NCI-H526 (cell line): ENCODE measurements at places on chromosomes 3 and 15.

- DNase-seq, result no peak
Measured at GRCh38 chr3:65583188-65583587, 455.5 kb downstream of the MAGI1 start.

- DNase-seq, result no peak
Measured at GRCh38 chr3:15948388-15948787, 150.6 kb upstream of the ANKRD28 start.

DNA sequence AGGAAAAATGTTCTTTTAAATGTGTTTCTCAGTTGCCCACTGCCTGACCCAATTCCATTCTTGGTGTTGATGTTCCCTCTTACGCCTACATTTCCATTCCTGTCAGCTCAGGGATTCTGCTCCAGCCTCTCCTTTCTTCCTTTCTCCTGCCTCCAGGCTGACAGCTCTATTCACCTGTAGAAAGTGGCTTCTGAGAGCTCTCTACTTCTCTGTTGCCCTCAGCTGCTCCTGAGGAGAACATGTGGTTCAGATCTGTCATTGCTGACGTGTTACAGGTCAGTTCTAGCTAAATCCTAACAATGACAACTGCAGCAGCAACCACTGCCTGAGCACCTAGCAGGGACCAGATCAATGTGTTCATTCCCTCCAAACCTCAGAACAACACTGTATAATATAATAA lies 144.9 kb upstream of the PLAAT1 start:
- DNase-seq, result no peak

DNA sequence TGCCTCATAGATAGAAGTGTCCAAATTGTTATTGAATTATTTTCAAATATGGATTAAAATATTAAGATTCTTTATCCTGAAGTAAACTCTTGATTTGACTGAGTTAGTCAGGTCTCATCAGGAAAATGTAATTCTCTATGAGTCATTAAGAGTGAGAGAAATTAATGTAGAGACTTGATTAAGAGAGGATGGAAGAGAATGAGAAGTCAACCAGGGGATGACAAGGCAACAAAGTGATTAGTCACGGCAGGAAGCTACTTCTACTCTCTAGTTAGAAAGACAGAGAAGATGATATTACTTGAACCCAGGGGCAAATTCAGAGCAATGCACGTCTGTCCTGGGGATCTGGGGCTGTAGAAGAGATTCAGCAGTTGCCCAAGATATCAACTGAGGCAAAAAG lies 202.5 kb downstream of the LSAMP start:
- DNase-seq, result no peak

DNA sequence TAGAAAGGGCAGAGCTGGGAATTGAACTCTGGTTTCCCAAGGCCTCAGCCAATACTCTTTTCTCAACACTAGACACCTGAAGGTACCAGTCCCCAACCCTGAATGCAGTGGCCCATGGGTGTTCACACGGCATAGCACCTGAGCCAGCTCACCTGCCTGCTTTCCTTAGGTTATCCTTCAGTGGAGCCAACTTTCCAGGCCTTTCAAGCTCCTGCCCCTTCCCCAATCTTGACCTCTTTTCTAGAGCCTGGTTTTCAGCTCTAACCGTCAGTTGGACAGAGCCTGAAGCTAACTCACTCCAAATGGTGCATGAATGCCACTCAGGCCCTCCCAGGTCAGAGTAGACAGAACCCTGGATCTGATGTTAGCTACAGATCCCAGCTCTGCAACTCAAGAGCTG lies 66.1 kb upstream of the ITGA11 start:
- no peak for DNase-seq

GRCh38 chr3:98449606-98450193 lies 13.3 kb upstream of the OR5K1 start:
- DNase-seq, result no peak

GRCh38 chr3:182914341-182914740 lies 66.0 kb downstream of the DCUN1D1 start:
- no peak for DNase-seq

DNA sequence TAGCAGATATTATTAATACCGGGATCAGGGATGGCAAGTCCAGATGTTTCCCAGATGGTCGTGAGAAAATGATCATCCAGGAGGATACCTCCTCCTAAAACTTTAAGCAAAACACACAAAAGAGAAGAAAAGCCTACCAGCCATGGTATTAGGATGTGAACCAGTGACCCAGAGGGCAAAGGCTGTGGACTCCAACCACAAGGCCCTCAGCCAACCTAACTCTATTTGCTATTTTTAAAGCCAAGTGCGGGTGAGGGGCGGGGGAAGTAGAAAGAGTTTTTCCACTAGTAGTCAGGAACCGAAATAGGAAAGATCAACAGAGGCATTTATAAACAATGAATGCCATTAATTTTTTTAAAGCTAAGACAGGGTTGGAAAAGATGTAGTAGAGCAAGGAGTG lies 77.4 kb downstream of the STAC start:
- DNase-seq, result no peak

DNA sequence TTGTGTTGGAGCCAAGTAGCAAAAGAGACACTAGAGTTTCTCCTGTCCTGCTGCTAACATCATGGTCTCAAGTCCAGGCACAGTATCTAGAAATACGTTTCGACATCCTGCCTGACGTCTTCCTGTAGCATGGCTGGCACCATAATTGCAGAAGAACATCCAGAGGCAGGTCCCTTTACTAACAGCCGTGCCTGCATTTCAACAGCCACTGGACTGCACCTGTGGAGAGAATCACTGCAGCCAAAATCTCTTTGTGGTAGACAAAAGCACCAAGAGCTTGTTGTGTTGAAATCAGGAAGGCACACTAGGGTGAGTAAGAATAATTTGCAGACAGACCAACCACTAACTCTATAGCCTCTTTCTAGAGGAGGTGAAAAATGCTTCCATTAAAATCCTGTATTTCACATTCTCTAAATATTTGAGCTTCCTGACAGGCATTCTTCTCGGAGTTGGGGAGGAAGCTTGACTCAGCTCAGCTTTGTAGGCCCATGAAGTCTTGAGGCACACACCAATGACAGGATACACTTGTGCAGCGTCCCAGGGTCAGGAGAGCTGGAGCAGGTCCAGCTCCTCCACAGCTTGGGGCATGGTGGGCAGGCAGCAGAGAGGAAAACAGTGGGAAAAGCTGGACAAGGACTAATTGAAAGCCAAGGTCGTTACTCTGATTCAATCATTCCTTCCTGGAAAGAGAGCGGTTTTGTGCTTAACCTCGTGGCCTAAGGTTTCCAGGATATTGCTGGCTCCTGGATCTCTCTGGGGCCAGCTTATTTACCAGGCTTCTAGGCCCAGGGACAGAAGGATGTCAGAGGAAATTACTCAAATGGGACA lies 244.9 kb downstream of the FAM43A start:
- DNase-seq, result no peak

GRCh38 chr3:187212196-187212545 lies 14.9 kb downstream of the RTP1 start:
- no peak for DNase-seq

GRCh38 chr3:49616491-49616941 lies 57.6 kb upstream of the APEH start:
- DNase-seq, result no peak

GRCh38 chr3:171257251-171258203 lies 202.7 kb downstream of the TNIK start:
- DNase-seq, result no peak

DNA sequence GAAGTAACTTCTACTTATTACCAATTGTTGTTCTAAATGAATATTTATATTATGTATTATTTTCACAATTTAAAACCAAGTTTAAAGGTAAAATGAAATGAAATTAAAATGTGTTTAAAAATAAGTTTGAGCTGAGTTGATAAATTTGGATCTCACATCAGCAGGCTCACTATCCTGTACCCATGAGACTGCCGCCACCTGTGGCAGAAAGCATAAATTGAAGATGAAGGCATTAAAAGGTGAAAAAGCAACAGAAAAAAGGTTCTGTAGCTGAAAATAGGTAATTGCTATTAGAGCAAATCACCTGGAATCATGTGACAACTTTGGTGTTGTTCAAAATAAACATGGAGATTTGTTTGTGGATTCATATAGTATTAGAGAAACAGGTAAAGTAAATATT lies 133.0 kb upstream of the CADM2 start:
- DNase-seq, result no peak
